ENCODE measurements at places on chromosomes 13 and 19. TPM values are rescaled to one million over a fixed set of nuclear protein-coding genes. Genes with fewer than 3 reads are reported as not detected.

The PRR19 gene
- total RNA-seq = 1.4 TPM

The SYNGR4 gene
- 0.35 TPM for total RNA-seq

The CYP4F11 gene
- 18.2 TPM for total RNA-seq

The ZNF576 gene
- 12.5 TPM for total RNA-seq

The PSG11 gene
- not detected for total RNA-seq

The EEF1AKMT1 gene
- total RNA-seq = 5.9 TPM

The IGFL4 gene
- not detected for total RNA-seq

The EDDM13 gene
- total RNA-seq = not detected

The CYP2A7 gene
- not detected for total RNA-seq

The MRPS12 gene
- 117 TPM for total RNA-seq
